Progenitor cell of endocrine pancreas (in vitro differentiated cells): ENCODE measurements at places on chromosomes 2 and 18.

- no peak for DNase-seq
These were observed 149.8 kb downstream of the COPS8 start for GRCh38 chr2:237235383-237236095.

- no peak for DNase-seq
These were observed 72.3 kb upstream of the SESTD1 start for GRCh38 chr2:179336782-179337534.

GRCh38 chr2:6089474-6089873, 397.3 kb downstream of the SOX11 start:
- DNase-seq: no peak

- DNase-seq: no peak
These were observed 56.9 kb downstream of the MAP3K20 start for GRCh38 chr2:173132531-173132930.

GRCh38 chr2:95023222-95023597, 2.3 kb upstream of the MAL start:
- no peak for DNase-seq

GRCh38 chr2:127400533-127400896, 12.7 kb upstream of the MAP3K2 start:
- no peak for DNase-seq

DNA sequence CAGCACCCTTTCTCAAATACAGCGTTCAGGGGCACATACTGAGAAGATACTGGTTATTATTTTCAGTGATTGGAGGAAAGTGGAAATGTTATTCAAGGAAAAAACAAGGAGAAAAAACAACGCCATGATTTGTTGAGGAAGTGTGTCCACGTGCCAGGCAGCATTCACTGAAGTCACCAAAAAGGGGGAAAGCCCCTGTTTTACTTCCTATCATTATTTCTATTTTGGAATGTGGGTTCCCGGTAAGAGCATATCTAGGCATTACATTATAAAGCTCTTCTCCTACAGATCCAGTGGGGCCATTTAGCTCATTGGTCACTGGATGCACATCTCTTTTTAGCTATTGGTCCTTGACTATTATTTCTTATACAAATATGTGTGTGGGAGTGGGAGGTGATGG, 518.7 kb downstream of the TXNL1 start:
- DNase-seq: no peak

GRCh38 chr2:241877989-241878970, 8.8 kb downstream of the RTP5 start:
- DNase-seq: peak; percentile 63

GRCh38 chr2:127095784-127096183, 11.2 kb downstream of the BIN1 start:
- no peak for DNase-seq

- no peak for DNase-seq
These were observed at the start of gene CDKL4 for GRCh38 chr2:39243469-39244123. CDKL4 (minus strand) TSS chr2:39243970.

- DNase-seq: no peak
These were observed 14.4 kb upstream of the SLC39A10 start for GRCh38 chr2:195642679-195643068.
